ENCODE measurements at places on chromosomes 3 and 15. TPM values are rescaled to one million over a fixed set of nuclear protein-coding genes. Genes with fewer than 3 reads are reported as not detected.

Gene ITIH1
- not detected for polyA plus RNA-seq

Gene CCDC39
- not detected for polyA plus RNA-seq

Gene SKOR1
- polyA plus RNA-seq, result 0.02 TPM

DNA sequence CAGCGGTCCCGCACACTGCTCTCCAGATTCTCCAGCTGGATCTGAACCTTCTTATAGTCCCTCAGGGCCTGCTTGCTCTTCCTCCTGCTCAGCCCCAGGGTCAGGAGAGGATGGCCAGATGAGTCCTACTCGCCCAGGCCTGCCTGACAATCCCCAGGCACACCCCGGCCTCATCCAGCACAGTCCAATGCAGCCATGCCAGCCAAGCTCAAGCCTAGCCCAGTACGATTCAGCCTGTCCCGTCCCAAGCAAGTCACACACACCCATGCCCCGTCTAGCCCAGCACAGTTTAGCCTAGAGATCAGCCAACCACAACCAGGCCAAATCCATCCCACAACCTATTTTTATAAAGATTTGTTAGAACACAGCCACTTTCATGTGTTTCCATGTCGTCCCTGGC, 16.8 kb downstream of the PLXNB1 start:
- DNase-seq, result no peak

GRCh38 chr3:37897763-37898162, 36.1 kb downstream of the CTDSPL start:
- no peak for DNase-seq

GRCh38 chr3:143313025-143313892, 193.7 kb downstream of the CHST2 start:
- DNase-seq, result no peak

DNA sequence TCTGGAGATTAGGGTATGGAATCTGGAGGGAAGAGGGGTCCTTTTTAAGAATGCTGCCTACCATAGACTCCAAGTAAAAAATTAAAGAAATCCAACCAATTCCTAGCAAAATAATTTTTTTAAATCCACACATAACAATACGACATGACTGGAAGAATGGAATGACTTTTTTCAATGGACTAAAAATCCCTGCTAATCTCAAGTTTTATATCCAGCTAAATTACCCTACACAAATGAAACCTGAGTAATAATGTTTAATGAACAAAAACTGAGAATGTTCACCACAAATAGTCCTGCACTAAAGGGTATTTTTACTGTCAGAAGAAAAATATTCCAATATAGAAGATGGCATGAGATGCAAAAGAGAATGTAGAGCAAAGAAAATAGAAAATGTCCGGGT, 220.3 kb upstream of the AGTR1 start:
- no peak for DNase-seq

DNA sequence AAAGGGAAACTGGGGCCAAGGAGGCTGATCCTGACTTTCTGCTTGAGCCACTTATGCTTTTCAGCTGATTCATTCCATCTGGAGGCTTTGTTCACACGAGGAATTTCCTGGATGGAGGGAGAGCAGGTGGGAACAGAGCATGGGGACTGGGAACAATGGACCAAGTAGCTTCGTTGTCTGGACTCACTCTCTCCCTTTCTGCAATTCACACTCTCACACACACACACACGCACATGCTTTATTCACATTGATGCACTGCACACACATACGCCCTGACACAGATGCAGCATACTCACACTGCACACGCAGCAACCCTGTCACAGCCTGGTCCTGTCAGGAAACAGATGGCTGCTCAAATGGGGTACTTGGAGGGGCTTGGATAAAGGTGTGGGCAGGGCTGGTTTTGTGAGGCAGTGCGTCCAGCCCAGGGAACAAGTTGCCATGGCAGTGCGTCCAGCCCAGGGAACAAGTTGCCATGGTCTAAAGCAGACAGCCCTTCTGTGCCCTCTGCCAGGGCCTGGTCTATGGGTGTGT, 19.8 kb upstream of the CHCHD6 start:
- no peak for DNase-seq

GRCh38 chr3:88725440-88726165, 381.8 kb upstream of the EPHA3 start:
- DNase-seq, result no peak

- no peak for DNase-seq
Observed at GRCh38 chr3:16127249-16127648, 47.2 kb upstream of the GALNT15 start.
